AG04450 (cell line): ENCODE measurements at places on chromosomes 3 and 15.

DNA sequence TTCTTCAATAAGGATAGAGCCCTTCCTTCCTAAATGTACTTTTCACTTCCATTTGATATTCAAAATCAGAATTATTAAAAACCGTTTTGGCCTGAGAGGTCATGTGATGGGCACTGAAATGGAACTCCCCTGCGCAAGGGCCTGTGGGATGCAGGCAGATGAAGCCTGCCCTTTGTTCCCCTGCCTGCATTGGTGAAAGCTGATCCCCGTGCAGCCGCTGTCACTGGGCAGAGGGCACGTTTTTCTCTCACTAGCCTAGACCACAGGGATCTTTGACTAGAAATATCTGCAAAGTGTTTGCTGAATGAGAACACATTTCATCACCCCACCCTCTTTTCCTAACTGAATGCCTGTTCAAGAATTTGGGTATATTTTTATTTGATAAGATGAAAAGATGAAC, 74.9 kb downstream of the TIPARP start:
- DNase-seq: no peak

DNA sequence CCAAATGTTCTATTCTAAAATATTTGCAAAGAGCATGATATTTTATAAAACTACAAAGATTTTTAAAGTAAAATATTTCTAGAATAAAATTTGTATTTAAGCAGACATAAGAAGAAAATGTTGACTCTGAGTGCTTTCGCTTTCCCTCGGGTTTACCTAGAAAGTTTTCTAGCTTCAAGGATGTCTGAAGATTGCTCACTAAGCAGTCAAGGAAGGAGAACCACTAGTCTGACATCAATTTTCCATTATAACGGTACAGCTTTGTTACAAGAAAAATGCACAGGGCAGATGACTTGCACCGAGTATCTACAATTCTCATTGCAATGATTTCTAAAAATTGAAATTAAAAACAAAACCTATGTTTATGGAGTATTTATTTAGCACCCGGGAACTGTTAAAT, 14.2 kb downstream of the GPR15 start:
- no peak for DNase-seq

- DNase-seq: no peak
Measured at GRCh38 chr3:10599017-10599416, 93.6 kb upstream of the ATP2B2 start.

DNA sequence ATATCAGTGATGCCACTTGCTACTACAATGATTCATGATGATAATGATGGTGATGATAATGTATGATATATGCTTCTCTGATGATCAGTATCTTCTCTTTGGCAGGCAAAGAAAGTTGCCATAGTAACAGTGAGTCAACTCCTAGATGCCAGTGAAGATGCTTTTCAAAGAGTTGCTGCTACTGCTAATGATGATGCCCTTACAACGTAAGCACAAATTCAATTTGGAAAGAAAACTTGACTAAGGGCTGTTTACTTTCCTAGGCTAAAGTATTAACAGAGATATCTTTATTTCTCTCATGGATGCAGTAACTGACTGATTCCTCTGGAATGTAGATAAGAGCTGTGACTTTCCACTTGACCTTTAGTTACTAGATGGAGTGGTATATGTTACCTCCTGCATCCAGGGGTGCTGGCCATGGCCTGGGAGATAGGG, 27.8 kb downstream of the ADGRG7 start:
- no peak for DNase-seq

DNA sequence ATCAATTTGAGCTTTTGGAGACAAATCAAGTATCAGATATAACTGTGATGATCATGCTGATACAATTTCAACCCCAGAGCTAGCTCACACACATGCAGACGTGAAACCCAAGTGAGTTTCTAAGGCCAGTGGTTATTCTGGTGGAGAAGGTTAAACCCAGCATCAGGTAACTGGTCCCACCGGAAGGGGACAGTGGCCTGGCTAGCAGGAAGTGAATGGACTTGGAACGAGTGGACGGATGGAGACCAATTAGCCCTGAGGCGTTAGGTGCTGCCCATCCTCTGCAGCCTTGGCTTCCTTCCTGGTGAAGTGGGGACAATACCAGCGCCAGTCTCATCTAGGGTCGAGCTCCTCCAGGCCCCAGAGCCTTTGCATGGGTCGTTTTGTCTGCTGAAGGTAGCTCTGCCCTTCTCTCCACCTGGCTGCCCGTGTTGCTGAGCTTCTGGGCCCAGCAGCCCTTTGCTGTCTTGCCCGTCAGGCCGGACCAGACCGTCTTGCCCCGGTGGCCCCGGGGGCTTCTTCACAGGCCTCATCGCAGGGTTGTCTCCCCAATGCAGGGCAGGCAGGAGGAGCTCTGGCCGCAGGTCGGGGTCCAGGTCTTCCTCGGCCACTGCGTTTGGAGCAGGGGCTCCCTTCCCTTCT, 915 bp upstream of the KCTD6 start:
- no peak for DNase-seq

GRCh38 chr15:93173369-93173768, 84.4 kb upstream of the RGMA start:
- DNase-seq: no peak

DNA sequence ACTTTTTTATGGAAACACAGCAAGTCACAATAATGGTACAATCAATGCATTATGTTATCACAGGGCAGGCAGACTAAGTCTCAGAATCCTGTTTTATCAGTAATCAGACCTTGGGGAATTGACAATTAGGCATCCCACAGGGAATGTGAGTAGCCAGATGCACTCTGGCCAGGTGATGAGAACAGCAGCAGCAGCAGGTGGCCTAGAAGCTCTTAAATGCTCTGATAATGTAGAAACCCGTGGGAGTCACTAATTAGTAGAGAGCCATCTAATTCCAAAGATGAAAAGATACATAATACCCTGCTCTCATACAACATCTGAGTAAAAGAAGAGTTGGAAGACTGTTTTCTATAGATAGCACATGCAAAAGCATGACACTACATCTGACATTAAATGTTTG, 12.6 kb downstream of the CEP152 start:
- no peak for DNase-seq

- DNase-seq: no peak
Measured at GRCh38 chr15:83082730-83083386, 15.8 kb upstream of the BTBD1 start.

DNA sequence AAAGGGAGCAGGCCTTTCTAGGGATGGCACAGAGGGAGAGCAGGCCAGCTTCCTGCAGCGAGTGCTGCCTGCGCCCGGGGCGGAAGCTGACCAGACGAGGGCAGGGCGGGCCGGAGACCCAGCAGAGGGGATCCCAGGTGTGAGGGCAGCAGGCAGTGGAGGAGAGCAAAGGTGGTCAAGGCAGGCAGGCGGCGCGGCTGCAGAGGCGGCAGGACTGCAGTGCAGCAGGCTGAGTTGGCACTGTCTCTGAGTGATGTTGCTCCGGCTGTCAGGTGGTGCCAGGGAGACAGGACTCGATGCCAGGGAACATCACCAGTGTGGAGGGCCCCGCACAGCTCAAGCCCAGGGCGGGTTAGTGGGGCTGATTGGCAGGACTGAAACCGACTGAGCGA, 22.3 kb upstream of the PLXNA1 start:
- DNase-seq: no peak
